ENCODE measurements at places on chromosomes 6 and 20.

- no peak for DNase-seq
Observed at GRCh38 chr6:167077241-167077932, 45.5 kb upstream of the CCR6 start.

DNA sequence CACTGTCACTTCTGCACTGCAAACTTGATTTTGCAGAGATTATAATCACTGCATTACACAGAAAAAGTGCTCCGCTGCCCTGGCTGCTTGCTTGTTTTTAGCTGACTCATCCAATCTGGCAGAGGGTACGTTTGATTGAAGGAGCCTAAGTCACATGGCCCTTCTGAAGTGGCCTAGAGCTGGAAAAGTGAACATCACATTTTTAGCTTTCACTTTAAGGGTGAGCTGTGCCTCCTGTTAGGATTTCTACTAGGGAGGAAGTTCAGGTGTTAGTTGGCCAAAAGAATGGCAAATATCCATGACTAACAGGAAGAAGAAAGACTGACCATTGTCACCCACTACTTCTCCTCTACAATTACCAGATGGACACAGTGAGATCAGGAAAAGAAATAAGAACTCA, 889.1 kb upstream of the MAP3K7 start:
- DNase-seq = peak; percentile 37

DNA sequence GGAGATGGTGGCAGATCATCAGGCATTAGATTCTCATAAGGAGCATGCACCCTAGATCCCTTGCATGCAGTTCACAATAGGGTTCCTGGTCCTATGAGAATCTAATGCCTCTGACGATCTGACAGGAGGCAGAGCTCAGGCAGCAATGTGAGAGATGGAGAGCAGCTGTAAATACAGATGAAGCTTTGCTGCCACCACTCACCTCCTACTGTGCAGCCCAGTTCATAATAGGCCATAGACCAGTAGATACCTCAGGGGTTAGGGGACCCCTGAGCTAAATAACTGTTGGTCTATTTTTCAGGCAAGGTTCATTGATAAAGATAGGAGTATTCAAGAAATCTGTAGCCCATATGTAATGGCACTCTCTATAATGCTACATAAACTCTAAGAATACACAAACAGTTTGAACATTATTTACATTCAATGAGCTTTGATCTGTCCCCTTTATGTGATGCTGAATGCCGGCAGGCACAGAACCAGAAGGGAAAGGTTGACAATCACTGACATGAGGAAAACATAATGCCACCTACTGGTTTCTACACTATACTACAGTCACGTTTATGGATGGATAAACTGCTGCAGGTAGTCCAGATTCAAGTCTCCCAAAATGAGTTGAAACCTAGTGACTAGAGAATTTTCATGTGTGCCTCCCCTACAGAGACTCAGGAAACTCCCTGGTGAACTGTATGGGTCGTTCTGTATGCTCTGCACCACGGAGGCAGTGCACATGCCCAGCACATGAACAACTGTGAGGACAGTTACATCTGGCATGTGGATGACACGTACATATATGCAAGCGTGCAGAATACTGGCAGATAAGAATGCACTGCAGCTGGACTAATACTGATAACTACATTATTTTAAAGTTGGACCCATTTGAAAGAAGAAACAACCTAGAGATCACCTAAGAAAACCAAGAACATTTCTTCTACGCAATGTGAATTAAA, 72.0 kb downstream of the DST start:
- peak; percentile 21 for DNase-seq

GRCh38 chr20:1964061-1964460, 29.8 kb downstream of the PDYN start:
- no peak for DNase-seq

DNA sequence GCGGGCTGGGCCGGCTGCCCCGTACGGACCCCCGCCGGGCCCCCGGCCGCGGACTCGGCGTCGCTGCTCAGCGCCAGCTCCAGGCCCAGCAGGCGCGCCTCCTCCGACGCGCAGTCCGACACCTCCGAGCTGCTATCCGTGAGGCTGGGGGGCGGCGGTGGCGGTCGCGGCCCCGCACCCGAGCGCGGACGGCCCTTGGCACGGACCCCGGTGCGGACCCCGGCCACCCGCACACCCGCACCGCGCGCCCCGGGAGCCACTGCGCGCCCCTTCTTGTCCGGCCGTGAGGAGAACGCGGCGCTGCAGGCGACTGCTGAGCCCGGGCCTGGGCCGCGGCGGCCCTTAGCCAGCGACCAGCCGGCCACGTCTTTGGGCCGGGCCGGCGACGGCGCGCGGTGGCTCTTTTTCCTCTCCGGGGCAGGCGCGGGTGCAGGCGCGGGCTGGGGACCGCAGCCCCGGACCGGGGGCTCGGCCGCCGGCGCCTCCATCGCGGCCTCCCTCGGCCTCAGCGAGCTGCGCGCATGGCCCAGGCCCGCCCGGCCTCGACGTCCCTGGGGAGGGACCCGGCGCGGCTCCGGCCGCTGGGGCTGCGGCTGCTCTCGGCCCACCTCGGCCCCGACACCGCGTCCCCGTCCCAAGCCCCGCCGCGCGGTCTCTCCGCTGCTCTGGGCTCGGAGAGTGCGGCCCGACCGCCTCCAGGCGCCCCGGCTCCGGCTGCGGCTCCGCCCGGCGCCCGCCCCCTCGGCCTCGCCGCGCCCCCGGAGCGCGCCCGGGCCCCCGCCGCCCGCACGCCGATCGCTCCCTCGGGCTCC, 12.9 kb upstream of the TLDC2 start:
- DNase-seq = no peak

DNA sequence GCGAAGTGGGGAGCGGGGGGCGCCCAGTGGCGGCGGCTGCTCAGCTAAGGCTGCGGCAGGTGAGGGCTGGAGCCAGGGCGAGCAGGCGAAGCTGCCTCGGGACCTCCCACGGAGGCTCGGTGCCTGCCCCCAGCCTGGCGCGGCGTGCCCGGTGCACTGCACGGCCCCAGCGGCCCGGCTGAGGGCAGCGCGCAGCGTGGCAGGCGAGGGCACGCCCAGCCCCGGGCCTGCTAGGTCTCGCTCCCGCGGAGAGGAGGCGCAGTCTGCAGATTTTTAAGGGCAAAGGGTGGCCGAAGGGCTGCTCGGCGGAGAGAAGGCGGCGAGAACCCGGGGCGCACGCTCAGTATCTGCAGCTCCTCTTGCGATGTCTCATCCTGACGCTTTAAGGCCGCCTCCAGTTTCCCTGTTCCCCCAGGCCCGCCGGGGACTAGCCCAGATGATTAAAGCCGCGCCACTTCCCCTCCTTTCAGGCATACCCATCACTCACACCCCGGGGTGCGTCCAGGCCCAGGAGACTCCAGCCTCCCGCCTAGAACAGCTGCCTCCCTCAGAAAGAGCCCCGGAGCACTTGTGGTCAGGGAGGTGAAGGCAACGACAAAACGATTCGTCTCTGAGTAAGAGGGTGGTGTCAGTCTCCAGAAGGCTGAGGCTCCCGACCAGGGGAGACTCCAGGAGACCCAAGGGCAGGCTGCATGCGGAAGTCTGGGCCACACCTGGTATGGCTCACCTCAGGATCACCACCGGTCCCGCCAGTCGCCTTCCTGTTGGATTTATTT, at the start of gene FERMT1:
Gene FERMT1, minus strand, starts transcription at position 158 of the 776 bp plus-strand sequence. CDS start 3,476 bp downstream, outside the sequence.
- peak; percentile 56 for DNase-seq

DNA sequence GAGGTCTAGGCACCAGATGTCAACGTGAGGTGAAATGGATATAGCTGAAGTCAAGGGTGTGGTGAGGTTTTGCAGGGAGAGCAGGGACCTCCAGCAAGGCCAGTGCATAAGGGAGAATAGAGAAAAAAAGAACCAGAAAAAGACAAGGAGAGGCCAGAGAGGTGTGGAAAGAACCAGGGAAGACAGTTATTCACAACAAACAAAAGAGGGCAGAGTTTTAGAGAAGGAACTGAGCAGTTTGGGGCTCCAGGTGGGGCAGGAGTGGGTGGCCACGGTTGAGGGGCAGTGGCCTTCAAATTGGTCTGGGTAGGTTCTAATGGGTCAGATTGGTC, 11.6 kb upstream of the NQO2 start:
- DNase-seq = no peak

DNA sequence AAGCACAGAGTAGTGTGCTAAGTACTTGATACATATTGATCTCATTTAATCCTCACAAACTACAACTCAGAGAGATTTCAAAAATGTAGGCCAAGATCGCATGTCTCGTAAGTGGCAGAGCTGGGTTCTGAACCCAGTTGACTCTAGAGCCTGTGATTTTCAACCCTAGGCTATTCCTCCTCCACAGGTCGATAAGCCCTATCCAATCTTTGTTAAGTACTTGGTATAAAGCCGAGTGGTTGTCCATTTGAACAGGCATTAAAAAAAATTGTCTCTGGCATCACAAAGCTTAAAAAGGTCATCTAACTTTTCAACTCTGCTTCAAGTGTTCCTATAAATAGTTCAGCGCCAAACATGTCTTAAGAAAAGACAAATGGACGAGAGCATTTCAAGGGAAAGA, 37.4 kb downstream of the LYRM4 start:
- no peak for DNase-seq

GRCh38 chr20:7657569-7657968, 282.7 kb downstream of the HAO1 start:
- peak; percentile 41 for DNase-seq

- DNase-seq = peak; percentile 41
Observed at GRCh38 chr6:42555477-42556457, 8.1 kb upstream of the UBR2 start.

DNA sequence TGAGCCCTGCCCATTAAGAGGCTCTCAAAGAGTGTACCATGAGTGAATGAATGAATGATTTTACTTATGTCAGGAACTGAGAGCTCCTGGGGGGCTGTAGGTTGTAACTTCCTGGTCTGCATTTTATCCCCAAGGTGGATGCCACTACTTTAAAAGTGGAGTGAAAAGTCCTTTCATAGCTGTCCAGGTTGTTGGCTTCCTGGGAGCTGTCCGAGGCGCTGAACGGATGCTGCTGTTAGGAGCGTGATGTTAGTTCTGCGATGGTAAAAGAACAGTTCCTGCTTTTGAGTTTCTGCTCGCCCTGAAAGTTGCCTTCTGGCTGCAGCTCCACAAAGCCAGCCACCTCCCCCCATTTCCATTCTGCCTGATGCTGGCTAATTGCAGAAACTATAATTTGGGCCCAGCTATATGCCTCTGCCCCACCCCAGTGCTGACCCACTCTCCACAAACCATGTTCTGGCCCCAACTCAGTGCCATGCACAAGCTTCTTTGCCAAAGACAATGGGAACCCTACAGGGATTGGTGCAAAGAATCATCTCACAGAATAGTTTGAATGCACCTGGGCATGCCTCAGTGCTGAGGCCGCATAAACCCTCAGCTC, 330.9 kb upstream of the CDH4 start:
- DNase-seq = peak; percentile 52

- DNase-seq = no peak
Observed at GRCh38 chr6:105191351-105191750, 11.5 kb upstream of the POPDC3 start.

DNA sequence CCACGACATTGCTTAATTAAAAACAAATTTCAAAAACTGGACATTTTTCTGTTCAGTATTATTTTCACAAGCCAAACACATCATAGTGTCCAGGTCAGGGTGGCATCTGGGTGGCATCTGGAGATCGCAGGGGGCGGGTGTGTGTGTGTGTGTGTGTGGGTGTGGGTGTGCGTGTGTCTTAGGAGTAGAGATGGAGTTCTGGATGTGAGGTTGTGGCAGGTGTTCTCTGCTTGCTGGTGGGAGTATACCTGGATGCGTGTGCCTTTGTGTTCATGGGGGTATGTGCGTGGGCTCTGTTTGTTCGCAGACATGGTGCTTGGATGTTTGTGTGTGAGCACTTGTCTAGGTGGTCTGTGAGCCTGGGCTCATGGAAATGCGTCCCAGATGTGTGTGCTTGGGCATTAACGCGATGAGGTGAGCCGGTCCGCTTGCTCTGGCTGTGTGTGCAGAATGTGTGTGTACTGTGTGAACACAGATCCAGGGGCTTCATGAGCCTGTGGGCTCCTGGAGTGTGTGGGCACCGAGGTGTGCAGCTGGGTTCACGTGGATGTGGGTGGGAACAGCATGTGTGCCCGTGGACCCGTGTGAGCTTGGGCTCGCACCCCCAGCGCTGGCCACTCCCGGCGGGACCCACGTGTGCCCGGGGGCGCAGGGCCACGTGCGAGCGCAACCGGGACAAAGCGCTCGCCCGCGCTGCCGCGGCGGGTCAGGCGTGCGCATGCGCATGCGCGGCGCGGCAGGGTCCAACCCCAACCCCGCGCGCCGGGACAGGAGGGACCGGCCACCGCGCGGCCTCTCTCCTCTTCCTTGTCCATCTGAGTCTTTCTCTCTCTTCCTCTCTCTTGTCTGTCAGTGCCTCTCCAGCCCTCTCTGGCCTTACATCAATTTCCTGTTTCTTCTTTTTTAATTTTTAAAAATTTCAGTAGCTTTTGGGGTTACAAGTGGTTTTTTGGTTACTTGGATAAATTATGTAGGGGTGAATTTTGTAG, 60.4 kb downstream of the SRC start:
- DNase-seq = peak; percentile 38

DNA sequence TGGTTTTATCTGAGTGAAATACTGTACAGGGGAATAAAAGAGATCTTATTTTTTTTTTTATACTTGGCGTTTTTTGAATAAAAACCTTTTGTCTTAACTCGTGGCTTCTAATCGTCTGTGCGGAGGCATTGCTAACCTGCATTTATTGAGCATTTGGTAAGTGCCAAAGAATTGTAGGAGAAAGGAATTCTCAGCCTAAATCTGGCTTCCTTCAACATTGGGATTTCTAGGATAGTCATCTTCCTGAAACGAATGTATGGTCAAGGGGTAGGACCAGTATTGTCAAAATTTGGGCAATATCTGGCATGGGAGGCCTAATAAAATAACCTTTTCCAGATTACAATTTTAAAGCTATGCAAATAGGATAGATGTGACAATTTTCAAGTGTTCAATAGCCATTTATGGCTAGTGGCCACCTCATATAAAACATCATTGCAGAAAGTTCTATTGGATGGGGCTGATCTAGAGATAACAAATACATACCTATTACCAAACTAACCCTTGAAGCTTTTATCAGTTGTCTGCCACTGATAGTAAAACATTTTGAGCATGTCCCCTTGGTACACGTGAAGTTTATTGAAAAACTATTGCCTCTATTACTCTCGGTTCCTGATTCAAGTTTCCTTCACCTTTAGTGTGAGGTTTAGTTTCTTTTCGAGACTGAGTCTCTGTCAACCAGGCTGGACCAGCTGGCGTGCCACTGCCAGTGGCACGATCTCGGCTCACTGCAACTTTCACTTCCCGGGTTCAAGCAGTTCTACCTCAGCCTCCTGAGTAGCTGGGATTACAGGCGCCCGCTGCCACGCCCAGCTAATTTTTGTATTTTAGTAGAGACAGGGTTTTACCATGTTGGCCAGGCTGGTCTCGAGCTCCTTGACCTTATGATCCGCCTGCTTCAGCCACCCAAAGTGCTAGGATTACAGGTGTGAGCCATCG, 5.6 kb downstream of the PIM1 start:
- no peak for DNase-seq

Measured in fibroblast of skin of abdomen (primary cell).